T-helper 9 cell (primary cell): ENCODE measurements at places on chromosomes 4 and X.

DNA sequence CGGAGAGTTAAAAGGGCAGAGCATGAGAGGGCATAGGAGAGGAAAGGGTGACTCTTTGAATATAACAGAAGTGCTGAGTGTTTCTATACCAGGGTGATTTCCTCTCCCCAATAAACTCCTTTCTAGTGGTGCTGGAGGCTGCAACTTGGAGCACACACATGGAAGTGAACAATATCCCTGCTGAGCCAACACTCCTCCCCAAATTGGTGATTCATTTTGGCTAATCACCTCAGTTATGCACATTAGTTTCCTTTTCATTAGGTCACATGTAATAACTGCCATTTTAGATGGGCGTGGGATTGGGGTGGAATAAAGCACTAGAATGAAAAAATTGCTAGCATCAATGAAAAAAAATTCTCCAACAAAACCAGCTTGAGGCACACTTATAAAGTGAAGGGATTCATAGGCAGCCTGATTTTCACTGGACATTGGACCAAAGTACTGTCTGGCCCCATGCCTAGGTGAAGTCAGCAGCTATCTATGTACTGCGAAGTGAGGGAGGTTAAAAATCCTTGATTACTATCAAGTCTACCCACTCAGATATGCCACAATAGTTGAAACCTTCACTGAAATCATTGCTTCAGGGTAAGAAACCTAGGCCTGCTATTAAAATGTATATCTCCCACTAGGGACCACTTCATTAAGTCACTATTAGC, 174.0 kb downstream of the GLUD2 start:
- no peak for DNase-seq

DNA sequence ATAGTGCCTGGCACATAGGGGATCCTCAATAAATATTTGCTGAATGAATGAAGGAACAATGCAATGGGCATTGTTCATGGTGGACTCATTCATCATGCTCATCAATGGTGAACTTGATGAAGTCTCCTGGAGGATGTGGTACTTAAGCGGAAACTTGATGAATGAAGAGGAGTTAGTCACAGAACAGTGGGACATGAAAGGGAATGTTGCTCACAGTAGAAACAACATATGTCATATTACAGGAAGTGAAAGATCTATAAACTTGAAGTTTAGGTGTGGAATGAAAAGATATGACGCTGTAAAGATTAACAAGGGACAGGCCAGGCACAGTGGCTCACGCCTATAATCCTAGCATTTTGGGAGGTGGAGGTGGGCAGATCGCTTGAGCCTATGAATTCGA, 224.1 kb downstream of the PPP3CA start:
- DNase-seq, result no peak

DNA sequence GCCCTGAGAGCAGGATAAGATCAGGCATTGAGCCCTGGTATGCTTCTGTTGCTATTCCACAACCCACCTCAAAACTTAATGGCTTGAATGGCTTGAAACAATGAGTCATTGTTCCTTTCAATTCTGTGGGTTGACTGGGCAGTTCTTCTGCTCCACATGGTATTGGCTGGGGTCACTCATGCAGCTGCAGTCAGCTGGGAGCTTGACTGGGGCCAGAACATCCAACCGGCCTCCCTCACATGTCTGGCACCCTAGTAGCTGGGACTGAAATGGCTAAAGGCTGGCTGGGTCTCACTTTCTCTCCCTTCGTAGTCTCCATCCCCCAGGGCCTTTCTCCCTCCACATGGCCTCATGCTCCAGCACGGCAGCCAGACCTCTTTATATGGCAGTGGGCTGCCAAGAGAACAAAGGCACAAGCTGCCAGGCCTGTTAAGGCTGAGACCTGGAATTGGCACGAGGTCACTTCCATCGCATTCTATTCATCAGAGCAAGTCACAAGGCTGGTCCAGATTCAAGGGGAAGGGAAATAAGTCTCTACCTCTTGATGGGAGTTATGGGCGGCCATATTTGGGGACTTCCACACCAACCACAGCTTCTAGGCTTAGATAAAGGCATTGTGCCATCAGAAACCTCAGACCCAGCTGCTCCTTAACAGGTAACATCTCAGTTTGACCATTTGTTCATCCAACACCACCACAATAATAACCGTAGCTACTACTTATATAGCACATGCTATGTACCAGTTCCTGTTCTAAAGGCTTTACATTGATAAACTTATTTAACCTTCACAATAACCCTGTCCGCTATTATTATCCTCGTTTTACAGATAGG, 159.7 kb upstream of the ATP6AP2 start:
- DNase-seq, result no peak

GRCh38 chr4:62407534-62407933, 1207.4 kb downstream of the ADGRL3 start:
- no peak for DNase-seq

DNA sequence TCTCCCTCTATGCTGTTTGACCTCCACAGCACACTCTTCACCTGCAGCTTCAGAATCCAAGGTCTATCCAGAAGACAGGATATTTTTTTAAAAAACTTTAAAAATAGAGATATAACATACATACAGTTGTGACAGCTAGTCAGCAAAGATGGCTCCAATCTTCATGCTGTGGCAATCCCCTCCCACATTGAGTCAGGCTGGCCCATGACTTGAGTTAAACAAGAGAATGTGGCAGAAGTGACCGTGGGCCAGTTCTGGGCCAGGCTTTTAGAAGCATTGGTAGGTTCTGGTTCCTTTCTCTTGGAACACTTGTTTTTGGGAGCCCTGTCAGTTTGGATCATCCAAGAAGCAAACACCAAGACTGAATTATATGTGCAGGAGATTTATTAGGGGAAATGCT, 36.1 kb upstream of the REPS2 start:
- no peak for DNase-seq

DNA sequence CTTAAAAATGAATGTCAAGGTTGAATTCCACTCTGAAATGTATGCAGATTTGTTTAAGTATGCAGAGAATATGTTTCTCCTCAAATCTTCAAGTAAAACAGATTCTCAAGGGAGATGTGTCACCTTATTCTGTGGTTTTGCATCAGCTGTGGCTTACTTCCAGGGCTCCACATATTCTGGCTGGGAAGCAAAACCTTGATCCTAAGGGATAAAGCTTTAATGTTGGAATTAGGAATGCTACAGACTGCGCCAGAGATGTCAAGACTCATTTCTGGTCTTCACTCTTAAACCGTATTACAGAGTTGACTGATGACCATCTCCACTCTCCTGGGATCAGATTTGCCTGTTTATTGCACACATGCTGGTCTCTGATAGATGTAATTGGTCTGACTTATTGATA, 143.9 kb upstream of the DIPK2B start:
- no peak for DNase-seq

GRCh38 chr4:6492027-6492590, 19.7 kb upstream of the PPP2R2C start:
- no peak for DNase-seq

DNA sequence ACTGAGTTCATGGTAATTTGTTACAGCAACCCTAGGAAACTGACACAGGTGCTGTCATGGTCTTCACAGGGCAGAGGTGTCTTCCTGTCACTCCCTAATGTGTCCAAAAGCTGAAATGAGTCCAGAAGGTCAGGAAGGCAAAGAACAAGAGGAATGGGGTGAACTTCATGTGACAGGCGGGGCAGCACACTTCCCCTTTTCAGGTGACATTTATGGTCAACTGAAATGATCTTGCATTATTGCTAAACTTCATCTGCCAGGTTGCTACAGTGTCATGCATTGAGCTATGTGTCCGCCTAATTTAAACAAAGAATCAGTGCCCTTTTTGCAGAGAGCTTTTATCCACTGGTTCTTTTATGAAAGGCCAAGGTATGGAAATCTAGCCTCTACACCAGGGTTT, 15.9 kb upstream of the CCDC149 start:
- DNase-seq, result no peak

DNA sequence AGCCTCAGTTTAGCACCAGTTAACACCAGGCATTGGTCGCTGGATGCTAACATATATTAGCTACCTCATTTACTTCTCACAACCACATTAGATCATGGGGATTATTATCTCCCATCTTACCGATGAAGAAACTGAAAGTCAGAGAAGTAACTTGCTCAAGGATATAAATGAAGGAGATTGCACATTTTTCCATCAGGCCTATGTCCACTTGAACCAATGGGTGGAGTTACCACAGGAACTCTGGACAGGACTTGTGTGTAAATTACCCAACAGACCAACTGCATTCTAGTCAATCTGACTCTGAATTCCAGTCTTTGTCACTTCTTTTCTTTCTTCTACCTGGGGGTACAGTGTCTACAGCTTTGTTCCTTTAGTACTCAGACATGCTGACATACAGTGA, 1.8 kb downstream of the LNX1 start:
- no peak for DNase-seq

DNA sequence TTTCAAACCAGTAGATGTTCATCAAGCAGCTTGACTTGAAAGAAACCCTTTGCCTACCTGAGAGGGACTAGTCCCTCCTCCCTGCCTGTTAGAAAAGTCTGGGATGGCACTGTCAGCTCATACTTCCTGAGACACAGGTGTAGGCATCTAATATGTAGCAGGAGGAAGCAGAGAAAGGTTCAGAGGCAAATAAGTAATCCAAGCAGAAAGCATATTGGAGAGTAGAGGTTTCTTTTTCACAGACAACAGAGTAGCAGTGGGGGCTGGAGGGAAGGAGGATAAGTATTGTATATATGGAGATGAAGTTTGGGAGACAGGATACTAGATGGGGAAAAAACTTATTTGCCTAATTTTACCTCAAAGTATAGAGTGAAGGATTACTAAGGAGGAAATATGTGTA, 81.5 kb downstream of the FNIP2 start:
- no peak for DNase-seq

- no peak for DNase-seq
Observed at GRCh38 chr4:156521631-156522030, 450.0 kb downstream of the PDGFC start.

- DNase-seq, result no peak
Observed at GRCh38 chr4:123632693-123633030, 236.1 kb downstream of the SPRY1 start.

DNA sequence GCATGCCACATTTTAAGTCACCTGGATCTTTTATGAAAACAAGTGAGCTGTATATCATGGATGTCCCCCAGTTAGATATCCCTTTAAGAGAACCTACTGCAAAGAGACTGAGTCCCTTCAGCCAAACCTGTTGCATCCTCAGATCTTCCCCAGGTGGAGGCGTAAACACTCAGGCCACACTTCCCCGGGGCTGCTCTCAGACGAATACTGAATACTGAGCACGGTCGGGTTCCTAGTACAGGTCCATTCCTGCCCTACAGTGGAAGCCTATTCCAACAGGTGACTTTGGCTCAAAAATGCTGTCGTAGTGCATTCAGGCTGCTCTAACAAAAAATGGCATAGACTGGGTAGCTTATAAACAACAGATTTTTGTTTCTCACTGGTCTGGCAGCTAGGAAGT, 320.2 kb upstream of the CLNK start:
- no peak for DNase-seq

- no peak for DNase-seq
Observed at GRCh38 chrX:12580548-12580947, 210.7 kb upstream of the PRPS2 start.

GRCh38 chr4:185638093-185638492, 102.8 kb upstream of the PDLIM3 start:
- DNase-seq, result no peak

DNA sequence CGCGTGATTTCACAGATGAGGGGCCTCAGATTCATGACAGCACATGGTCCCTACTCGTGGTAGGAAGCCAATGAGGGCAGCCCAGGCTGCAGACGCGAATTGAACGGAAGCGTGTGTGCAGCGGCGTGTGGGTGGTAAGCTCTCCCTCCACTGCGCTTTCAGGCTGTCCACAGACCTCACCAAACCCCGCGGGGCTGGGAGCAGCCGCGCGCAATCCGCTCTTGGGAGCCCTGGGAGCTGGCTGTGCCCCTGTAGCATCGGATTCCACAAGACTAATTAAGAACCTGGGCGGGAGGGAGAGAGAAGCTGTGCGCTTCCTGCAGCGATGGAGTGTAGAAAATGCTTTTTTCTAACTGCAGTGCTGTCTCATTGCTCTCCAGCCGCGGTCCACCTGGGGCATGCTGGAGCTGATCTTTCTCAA, 134.9 kb downstream of the STOX2 start:
- no peak for DNase-seq

DNA sequence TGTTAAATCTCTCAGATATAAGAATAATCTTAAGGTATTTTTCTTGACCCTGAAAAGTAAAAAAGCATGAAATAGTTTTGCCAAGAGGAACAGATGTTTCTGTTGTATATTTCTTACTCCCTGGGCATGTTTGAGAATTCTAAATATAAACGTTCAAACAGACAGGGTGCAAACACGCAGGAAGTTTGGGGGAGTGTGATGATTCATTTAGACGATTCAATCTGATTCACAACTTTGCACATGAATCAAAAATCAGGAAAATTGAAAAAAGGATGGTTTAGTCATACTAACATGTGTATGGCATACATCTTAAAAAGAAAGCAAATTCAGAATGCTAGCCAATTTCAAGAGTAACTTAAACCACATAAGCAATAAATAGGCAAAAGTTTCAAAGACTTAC, 340.3 kb upstream of the GRID2 start:
- DNase-seq, result no peak

- DNase-seq, result no peak
Observed at GRCh38 chr4:140556372-140557085, 12.2 kb downstream of the UCP1 start.

GRCh38 chr4:88320780-88321373, 36.5 kb upstream of the PPM1K start:
- DNase-seq, result no peak

- DNase-seq, result no peak
Observed at GRCh38 chr4:177737387-177737940, 295.2 kb upstream of the AGA start.

DNA sequence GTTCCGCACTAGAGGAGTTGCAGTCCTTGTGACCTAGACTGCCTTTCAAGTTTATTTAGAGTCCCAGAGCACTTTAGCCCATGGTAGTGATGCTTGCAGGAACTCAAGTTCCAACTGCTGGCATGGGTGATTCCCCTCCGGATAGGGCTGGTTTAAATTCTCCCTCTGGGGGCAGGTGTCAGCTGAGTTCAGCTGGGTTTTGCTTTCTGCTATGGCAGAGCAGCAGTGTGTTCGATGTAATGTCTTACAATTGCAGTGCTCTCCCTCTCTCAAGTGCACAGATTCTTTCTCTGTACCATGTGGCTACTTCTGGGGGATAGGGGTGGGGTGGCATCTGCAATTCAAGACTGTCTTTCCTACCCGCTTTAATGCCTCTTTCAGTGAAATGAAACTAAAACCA, 164.8 kb upstream of the ZIC3 start:
- no peak for DNase-seq

GRCh38 chr4:148097801-148098200, 344.4 kb downstream of the NR3C2 start:
- no peak for DNase-seq

- DNase-seq, result no peak
Observed at GRCh38 chrX:6120329-6120728, 108.3 kb downstream of the NLGN4X start.

GRCh38 chr4:150573534-150573933, 8.4 kb upstream of the MAB21L2 start:
- no peak for DNase-seq

DNA sequence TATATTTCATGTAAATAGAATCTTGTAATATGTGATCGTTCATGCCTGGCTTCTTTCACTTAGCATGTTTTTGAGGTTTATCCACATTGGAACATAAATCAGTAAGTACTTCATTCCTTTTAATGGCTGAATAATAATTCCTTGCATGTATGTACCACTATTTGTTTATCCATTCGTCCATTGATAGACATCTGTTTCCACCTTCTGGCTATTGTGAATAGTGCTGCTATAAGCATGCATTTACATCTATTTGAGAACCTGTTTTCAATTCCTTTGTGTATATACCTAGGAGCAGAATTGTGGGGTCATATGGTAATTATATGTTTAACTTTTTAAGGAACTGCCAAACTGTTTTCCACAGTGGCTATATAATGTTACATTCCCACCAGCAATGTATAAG, 356.7 kb upstream of the DIPK2B start:
- no peak for DNase-seq
